ENCODE measurements at places on chromosomes 7 and 10. TPM values are rescaled to one million over a fixed set of nuclear protein-coding genes. Genes with fewer than 3 reads are reported as not detected.

The GRB10 gene
- total RNA-seq, result 95.1 TPM

The HOXA1 gene
- total RNA-seq, result 3.6 TPM

The SAMD9L gene
- 1.4 TPM for total RNA-seq

The PRRT4 gene
- total RNA-seq, result 0.19 TPM

The NCOA4 gene
- 110 TPM for total RNA-seq

The HIBADH gene
- total RNA-seq, result 42.9 TPM

The NUPR2 gene
- not detected for total RNA-seq

The TCTN3 gene
- total RNA-seq, result 47.0 TPM

The DRGX gene
- total RNA-seq, result not detected

The SPDYE3 gene
- total RNA-seq, result not detected

The ECHS1 gene
- 137 TPM for total RNA-seq

The LEP gene
- not detected for total RNA-seq

The PCDH15 gene
- total RNA-seq, result not detected

The ITIH2 gene
- total RNA-seq, result 0.32 TPM

The ADIRF gene
- not detected for total RNA-seq

The PUS7 gene
- total RNA-seq, result 30.4 TPM

The ATP6V0A4 gene
- 0.22 TPM for total RNA-seq
